Fibroblast of lung (primary cell): ENCODE measurements at places on chromosomes 4 and X. TPM values are rescaled to one million over a fixed set of nuclear protein-coding genes. Genes with fewer than 3 reads are reported as not detected.

GRCh38 chr4:79497001-79497400, 89.0 kb upstream of the GK2 start:
- DNase-seq = no peak
- H3K36me3 ChIP-seq = no peaks in the 10 kb centered on the region
- no peak overlapping the region for H3K27ac ChIP-seq
- H3K27me3 ChIP-seq = no peaks in the 10 kb centered on the region

- no peaks in the 10 kb centered on the region for H3K36me3 ChIP-seq
- no peaks in the 10 kb centered on the region for H3K27me3 ChIP-seq
- H3K4me3 ChIP-seq = no peak overlapping the region
- no peak overlapping the region for H3K27ac ChIP-seq
Observed at GRCh38 chr4:155800685-155801343, 42.0 kb downstream of the GUCY1B1 start.

- peak; percentile 9 for DNase-seq
- no peaks in the 10 kb centered on the region for H3K36me3 ChIP-seq
- H3K27ac ChIP-seq = no peak overlapping the region
- no peaks in the 10 kb centered on the region for H3K27me3 ChIP-seq
- no peak overlapping the region for H3K4me3 ChIP-seq
Observed at GRCh38 chr4:154506253-154506652, 14.7 kb upstream of the DCHS2 start.

DNA sequence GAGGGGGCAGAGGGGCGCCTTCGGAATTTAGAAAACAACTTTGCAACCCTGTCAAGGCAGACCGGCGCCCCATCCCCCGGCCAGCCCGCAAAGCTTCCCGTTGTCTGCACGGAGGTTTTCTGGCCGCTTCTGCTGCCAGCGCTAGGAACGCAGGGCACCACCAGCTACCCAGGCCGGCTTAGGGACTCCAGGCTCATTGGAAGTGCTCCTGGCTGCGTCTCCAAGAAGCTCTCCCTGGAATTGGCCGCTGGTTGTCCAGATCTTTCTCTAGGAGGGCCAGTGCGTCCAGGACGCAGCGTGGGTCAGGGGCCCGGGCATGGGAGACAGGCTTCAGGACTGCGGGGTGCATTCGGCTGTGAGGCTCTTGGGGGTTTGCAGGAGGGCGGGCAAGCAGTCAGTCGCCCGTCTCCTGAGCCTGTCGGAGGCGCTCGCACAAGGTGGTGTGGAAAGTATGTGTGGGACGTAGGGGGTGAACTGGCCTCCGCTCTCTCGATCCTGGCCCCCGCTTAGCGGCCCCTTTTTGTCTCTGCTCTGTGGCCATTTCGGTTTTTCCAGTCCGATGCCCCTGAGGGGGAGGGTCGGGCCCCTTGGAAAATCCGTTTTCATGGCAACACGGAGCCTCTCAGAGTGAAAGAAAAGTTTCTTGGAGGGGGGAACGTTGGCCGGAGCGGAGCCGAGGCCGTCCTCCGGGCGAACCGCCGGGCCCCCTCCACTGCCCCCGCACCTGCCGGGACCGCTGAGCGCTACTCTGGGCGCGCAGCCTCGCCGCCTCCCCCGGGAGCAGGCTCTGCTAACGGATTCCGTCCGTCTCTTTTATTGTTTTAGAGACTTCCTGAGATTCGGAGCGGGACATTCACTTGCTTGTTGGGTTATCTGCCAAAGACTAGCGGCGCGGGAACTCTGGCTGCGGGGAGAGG, 810 bp upstream of the SOX3 start:
- no peaks in the 10 kb centered on the region for H3K4me1 ChIP-seq
- no peak overlapping the region for H3K27ac ChIP-seq
- no peak for DNase-seq
- peaks cover 43% of the 10 kb centered on the region for H3K27me3 ChIP-seq

- H3K4me3 ChIP-seq = no peak overlapping the region
- no peaks in the 10 kb centered on the region for H3K27me3 ChIP-seq
- no peaks in the 10 kb centered on the region for H3K4me1 ChIP-seq
- peaks cover 51% of the 10 kb centered on the region for H3K36me3 ChIP-seq
- DNase-seq = no peak
Observed at GRCh38 chr4:2942532-2943363, 20.5 kb downstream of the NOP14 start.

The LRAT gene
- total RNA-seq = under 0.01 TPM in 2 replicates

The CLDN24 gene
- total RNA-seq = not detected in 2 replicates

DNA sequence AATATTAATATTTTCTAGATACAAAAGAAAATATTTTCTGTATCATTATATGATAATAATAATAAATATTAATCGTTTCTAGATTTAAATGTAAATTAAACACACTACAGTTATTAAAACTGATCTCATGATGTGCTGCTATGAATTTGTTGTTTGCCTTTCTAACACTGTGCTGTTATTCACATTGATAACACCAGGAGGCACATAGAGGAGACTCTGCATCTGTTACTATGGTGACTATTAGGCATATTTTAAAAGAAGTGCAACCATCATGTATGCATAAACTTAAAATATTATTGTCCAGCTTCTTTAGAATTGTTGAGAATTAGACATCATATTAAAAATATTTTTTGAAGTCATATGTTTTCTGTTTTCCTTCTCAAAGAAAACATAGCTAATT, 11.8 kb upstream of the PDGFC start:
- no peak overlapping the region for H3K4me3 ChIP-seq
- no peak for DNase-seq
- no peak overlapping the region for H3K27ac ChIP-seq
- H3K27me3 ChIP-seq = no peaks in the 10 kb centered on the region
- H3K4me1 ChIP-seq = no peaks in the 10 kb centered on the region
